Myometrial cell (primary cell): ENCODE measurements at places on chromosomes 12 and 14. TPM values are rescaled to one million over a fixed set of nuclear protein-coding genes. Genes with fewer than 3 reads are reported as not detected.

Gene ESPL1
- total RNA-seq = 7.2 and 8.2 TPM in 2 replicates

Gene NGB
- not detected in 2 replicates for total RNA-seq

Gene ANG
- 7.5 and 12.1 TPM in 2 replicates for total RNA-seq

Gene HHIPL1
- total RNA-seq = 4.0 and 6.0 TPM in 2 replicates

Gene CARMIL3
- total RNA-seq = not detected in 2 replicates

Gene HSPB8
- total RNA-seq = 18.7 and 21.4 TPM in 2 replicates

Gene CIT
- 22.8 and 26.8 TPM in 2 replicates for total RNA-seq

Gene ARMH4
- 0.58 and 0.71 TPM in 2 replicates for total RNA-seq

Gene CD9
- 130 and 141 TPM in 2 replicates for total RNA-seq

Gene TAS2R43
- 0.35 TPM in 1 of 2 replicates, not detected in the other for total RNA-seq

Gene PCED1B
- total RNA-seq = 0.29 and 0.89 TPM in 2 replicates

Gene CMTM5
- total RNA-seq = not detected in 2 replicates

Gene CD27
- not detected in 2 replicates for total RNA-seq

Gene CEP83
- 6.3 and 12.8 TPM in 2 replicates for total RNA-seq

Gene NCOR2
- total RNA-seq = 44.7 and 70.6 TPM in 2 replicates

Gene IFNG
- not detected in 2 replicates for total RNA-seq

Gene OASL
- 0.18 and 0.29 TPM in 2 replicates for total RNA-seq

Gene CNOT2
- total RNA-seq = 67.7 and 78.0 TPM in 2 replicates

Gene TMX1
- total RNA-seq = 64.6 and 70.0 TPM in 2 replicates

Gene SOAT2
- 0.18 and 0.29 TPM in 2 replicates for total RNA-seq

Gene MYF6
- total RNA-seq = not detected in 2 replicates

Gene LRP1-AS
- total RNA-seq = not detected in 2 replicates

Gene KRT77
- not detected in 2 replicates for total RNA-seq

Gene TMEM63C
- total RNA-seq = not detected in 2 replicates

Gene CFAP73
- total RNA-seq = not detected in 2 replicates

Gene KRT74
- not detected in 2 replicates for total RNA-seq

Gene RPL36AL
- 211 and 214 TPM in 2 replicates for total RNA-seq

Gene LALBA
- not detected in 2 replicates for total RNA-seq

Gene VDR
- total RNA-seq = 1.2 and 1.9 TPM in 2 replicates

Gene KRT6C
- not detected in 2 replicates for total RNA-seq

Gene PTPRB
- not detected in 2 replicates for total RNA-seq

Gene MYO1H
- total RNA-seq = not detected in 2 replicates

Gene SOX5
- total RNA-seq = 6.2 and 6.6 TPM in 2 replicates

Gene NEUROD4
- total RNA-seq = not detected in 2 replicates

Gene POTEG
- total RNA-seq = not detected in 2 replicates

Gene ADSS1
- 0.35 and 0.58 TPM in 2 replicates for total RNA-seq

Gene TAS2R30
- not detected in 2 replicates for total RNA-seq

Gene SLC2A14
- total RNA-seq = not detected in 2 replicates

Gene TSPAN11
- total RNA-seq = under 0.01 and 0.29 TPM in 2 replicates

Gene GPR132
- total RNA-seq = not detected in 2 replicates

Gene CCDC175
- not detected in 2 replicates for total RNA-seq

Gene FIGNL2
- total RNA-seq = not detected in 2 replicates

Gene SIX6
- total RNA-seq = not detected in 2 replicates

Gene AKAP5
- 0.71 and 1.2 TPM in 2 replicates for total RNA-seq

Gene SMAGP
- total RNA-seq = 22.5 and 31.9 TPM in 2 replicates

Gene TRPV4
- total RNA-seq = 2.5 and 2.6 TPM in 2 replicates

Gene FOXG1
- not detected in 2 replicates for total RNA-seq

Gene RGS6
- total RNA-seq = not detected in 2 replicates

Gene DHRS2
- 0.29 TPM in 1 of 2 replicates, not detected in the other for total RNA-seq

Gene BBOF1
- total RNA-seq = 4.0 and 10.6 TPM in 2 replicates

Gene HOXC10
- total RNA-seq = not detected in 2 replicates
